HuH-7.5 (cell line): ENCODE measurements at places on chromosomes 5 and 9.

GRCh38 chr9:127753622-127754021, 18.5 kb upstream of the TOR2A start:
- no peak for DNase-seq

GRCh38 chr5:171367424-171368370, 20.0 kb upstream of the NPM1 start:
- DNase-seq: no peak

DNA sequence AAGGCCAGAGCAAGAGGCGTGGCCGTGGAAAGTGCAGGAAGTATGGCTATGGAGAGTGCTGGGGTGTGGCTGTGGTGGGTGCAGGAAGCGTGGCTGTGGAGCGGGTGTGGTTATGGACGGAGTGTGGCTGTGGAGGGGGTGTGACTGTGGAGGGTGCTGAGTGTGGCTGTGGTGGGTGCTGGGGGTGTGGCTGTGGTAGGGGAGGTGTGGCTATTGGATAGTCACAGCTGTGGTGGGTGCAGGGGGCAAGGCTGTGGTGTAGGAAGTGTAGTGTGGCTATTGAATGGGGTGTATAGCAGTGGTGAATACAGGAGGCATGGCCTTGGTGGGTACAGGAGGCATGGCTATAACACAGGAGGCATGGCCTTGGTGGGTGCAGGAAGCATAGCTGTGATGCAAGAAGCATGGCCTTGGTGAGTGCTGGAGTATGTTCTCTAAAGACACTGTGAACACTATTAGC, 40.8 kb upstream of the SPATA31C2 start:
- no peak for DNase-seq

DNA sequence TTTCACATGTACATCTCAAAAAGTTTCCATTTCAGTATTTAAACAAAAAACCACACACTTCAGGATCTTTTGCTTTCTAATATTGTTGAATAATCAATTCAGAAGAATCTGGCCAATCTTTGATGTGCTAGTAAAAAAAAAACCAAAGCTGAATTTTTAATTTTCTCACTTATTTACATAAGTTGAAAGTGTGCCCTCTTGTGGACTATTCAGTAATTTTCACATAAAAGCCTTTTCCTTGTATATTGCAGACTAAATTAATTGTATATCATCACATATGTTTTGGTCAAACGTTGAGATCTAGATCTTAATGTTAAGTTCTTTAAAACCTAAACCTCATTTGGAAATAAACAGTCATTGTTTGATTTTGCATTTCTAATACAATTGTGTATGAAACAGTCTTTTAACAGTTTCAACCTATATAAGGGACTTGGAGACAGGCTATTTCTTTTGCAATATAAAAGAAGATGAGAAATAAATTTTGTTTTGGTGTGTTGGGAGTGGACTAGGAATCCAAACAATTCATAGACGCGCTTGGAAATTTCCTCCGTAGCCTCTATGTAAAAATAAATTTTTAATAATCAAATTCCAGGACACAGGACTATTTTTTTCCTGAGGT, 68.1 kb downstream of the NIPBL start:
- DNase-seq: no peak

DNA sequence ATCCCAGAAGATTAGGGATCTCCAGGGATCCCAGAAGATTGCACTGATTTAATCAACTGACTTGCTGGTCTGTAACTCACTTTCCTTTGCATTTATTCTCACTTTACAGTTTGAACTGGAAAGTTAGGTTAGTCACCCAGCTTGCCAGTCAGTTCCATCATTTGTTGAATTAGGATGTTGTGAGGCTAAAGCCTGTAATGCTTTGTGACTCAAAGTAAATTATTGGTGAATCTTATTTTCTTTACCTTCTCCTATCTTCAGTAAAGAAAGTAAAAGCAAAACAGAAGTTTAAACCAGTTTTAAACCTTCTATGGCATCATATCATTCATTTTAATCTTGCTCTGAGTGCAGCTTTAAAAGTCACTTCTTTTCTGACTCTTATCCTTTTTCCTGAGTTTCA, 85.8 kb downstream of the SLC44A1 start:
- no peak for DNase-seq

- peak; percentile 20 for DNase-seq
These were observed 472 bp downstream of the FBXO4 start for GRCh38 chr5:41925555-41925951.

GRCh38 chr9:113464286-113464660, 746 bp downstream of the RGS3 start:
- no peak for DNase-seq

DNA sequence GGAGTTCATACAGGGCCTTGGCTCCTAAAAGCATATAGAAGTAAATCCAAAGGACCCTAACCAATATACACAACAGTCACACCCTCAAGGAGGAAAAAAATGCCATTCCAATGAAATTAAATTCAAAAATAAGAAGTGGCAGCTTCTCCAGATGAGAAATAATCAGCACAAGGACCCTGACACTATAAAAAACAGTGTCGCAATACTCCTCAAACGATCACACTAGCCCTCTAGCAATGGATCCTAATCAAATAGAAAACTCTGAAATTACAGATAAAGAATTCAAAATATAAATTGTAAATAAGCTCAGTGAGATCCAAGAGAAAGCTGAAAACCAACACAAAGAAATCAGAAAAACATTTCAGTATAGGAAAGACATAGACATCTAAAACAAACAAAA, 33.5 kb upstream of the HTR4 start:
- no peak for DNase-seq

- DNase-seq: no peak
These were observed 267.9 kb downstream of the ENC1 start for GRCh38 chr5:74372502-74373064.

DNA sequence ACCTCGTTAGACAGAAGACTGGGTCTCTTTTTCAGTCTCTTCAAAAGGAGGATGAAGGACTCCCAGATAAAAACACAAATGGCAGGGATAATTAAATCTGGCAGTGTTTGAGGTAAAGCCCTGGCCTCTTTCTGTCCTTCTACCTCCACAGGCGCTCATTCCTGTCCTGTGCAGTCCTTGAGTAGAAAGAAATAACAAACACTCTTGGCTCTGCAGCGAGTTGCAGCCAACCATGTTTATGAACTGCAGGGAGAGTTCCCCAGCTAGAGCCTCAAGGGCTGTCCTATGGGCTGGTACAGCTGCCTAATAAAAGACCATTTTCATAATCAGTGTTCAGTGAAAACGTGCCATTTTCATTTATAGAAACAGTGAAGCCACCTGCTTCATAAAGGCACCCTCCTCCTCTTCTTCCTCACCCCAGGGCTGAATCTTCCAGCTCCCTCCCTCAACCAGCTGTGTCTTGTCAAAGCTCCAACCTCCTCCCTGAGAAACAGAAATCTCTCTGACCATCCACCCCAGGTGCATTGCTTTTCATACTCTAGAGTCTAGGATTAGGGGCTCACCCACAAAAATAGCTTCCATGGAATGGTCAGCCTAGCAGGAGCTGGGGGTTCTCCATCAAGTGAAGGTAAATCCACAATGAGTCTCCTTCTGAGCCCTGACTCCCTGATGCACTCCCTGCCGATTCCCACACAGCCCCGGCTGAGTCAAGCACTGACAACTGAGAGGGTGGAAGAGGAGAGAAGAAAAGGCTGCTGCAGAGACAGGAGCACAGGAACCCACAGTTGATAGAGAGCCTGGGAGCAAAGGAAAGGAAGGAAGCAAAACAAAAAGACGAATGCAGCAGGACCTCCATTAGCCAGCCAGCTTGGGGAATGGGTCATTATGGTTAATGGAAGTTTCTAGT, 150.7 kb downstream of the CMYA5 start:
- no peak for DNase-seq

- DNase-seq: no peak
These were observed 42.9 kb downstream of the KIF2A start for GRCh38 chr5:62348723-62349481.

DNA sequence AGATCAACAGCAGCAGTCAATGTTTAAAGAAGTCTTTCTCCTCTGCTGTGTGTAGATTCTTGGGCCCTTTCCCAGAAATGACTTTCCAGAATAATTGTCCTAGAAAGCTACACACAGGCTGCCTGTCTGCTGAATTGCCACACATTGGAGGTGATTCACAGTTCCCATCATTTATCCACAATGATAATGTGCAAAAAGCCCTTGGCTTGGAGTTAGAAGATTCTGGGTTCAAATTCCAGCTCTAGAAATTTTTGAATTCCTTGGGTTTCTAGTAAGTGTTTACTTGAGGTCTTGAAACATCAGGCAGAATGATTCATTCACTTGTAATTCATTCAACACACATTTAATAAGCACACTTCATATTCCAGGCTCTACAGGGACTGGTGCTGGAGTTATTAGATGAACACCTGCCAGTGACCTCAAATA, 28.6 kb upstream of the EPB41L4B start:
- DNase-seq: no peak

GRCh38 chr5:109161914-109162683, 247.7 kb downstream of the PJA2 start:
- no peak for DNase-seq

- no peak for DNase-seq
These were observed 180.2 kb downstream of the FBXL17 start for GRCh38 chr5:108201721-108202120.

GRCh38 chr5:175472378-175472777, 6.0 kb upstream of the SFXN1 start:
- DNase-seq: no peak

DNA sequence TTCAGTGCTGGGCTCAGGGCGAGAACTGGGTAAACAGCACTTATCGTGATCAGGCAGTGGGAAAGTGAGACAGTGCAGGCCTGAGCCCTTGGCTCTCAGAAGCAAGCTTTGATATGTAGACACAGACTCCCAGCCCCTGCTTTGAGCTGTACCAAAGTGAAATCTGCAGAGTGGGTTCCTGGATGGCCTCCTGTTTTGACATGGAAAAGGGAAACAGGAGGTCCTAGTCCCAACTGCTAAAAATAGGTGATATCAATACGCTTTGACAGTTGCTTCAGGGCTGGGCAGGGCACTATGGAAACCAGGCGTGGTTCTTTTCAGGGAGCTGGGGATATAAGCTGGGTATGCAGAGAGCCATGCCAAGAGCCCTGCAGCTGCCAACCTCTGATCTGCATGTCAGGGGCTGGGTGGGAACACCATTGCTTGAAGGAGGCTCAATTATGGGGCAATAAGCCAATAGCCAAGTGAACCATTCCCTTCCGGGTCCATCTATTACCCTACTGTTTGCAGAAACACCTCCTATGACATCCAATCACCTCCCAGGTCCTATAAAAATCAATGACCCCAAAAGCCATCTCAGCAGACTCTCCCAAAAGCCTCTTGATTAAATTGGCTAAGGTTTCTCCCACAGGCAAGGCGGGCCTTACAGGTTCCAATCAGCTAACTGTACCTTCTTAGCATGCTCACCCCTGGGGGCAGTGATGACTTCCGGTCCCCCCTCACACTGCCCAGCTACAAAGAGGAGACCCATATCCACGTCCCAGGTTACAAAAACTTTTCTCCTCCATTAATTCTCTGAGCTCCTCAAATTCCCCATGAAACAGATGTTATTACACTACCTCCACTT, 45.8 kb downstream of the EPB41L4B start:
- no peak for DNase-seq

DNA sequence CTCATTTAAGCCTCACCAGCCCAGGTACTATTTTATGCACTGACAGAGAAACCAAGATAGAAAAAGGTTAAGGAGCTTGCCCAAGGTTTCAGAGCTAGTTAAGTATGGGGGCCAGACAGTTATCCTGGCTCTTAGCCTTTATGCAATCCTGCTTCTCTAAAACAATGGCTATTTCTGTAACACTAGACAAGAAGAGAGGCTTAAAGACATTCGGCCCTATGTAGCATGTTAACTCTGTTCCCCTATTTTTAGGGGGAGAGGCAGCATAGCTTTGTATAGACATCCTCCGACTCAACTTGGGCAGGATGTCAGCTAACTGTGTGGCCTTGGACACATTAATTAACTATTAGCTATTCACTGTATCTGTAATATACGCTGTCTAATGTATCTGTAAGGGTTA, 54.6 kb downstream of the LHFPL2 start:
- DNase-seq: no peak

DNA sequence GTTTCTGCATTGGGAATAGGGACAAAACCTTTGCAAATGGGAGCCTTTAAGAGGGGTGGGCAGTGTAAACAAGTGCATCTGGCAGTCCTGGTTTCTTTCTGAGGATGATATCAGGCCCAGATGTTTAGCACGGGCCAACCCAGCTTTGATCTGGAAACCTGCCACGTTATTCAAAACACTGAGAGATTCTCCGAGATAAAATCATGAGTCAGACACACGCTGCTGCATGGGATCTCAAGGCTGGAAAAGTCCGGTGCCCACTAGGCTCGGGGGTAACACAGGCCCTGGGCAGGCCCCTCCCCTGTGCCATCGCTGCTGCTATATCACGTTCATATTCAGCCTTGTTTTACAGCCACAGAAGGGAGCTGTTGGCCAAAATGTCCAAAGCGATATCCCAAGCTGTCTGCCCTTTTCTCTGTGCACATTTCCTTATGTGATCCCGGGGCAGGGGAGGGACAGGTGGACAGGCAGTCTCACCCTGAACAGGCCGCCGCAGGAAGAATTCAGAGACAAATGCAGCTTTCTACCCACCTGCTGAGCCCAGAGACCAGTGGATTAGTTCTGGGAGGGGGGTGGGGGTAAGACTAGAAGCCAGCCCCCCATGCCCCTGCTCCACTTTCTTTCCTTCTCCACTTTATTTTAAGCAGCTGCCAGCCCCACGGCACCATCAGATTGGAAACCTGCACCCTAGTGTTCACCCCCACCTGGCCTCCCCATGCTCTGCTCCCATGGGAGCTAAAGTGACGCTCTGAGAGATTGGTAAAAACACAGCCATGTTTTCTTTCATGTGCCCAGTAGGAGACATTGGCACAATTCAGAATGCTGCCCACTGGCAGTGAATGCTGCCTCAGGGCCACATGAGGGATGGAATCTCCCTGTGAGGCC, 63.1 kb downstream of the TMOD1 start:
- DNase-seq: no peak

DNA sequence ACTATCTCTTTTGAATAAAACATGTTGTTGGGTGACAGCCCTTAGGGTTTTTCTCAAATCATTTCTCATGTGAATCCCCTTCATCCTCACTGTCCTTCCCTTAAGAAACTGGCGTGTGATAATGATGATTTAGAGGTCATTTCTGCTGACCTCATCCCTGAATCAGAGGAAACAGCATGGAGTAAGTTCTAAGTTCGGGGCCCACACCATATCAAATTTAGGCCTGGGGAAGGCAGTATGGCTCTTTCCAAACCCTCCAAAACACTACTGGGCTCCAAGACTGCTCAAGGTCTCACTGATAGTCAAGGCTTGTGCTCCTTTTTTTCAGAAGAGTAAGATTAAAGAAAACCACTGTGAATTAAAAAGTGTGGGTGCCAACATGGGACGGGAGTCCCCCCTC, 872 bp upstream of the SMIM3 start:
- DNase-seq: no peak

- no peak for DNase-seq
These were observed 106.7 kb upstream of the IER5L start for GRCh38 chr9:129284607-129285291.

GRCh38 chr9:138043411-138044345, 166.1 kb downstream of the CACNA1B start:
- DNase-seq: no peak

DNA sequence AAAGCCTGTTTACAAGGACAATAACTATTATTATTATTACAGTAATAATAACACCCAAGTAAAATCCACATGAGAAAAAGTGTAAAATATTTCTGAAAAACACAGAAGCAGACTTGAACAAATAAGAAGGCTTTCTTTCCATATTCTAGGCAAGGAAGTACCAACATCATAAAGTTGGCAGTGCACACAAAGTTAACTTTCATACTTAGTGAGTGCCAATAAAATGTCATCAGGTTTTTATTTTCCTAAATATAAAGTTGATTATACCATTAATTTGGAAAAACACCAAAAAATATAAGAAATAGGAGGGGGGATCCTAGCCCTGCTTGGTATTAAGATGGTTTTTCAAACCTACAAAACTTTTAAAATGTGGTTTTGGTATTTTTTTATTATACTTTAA, 161.4 kb downstream of the PRELID2 start:
- no peak for DNase-seq
